ENCODE measurements at places on chromosomes 11 and 22.

DNA sequence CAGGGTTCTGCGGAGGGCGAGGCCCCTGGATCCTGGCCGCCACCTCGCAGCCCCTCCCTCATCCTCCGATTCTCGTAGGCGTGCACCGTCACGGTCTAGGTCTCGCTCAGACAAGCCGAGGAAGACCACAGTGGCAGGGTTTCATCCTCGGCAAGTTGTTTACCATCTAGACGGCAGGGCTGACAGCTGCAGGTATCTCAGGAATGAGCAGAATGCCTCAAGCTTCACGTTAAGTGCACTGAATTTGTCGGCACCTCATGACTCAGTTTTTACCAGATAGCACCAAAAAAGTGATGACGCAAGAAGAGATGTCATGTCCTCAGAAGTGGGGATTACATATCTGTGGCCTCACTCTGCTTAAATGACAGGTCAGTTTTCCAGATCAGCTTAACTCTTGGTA lies 35.1 kb downstream of the WT1 start:
- DNase-seq, result no peak

GRCh38 chr11:96738311-96738710 lies 348.5 kb downstream of the JRKL start:
- no peak for DNase-seq

DNA sequence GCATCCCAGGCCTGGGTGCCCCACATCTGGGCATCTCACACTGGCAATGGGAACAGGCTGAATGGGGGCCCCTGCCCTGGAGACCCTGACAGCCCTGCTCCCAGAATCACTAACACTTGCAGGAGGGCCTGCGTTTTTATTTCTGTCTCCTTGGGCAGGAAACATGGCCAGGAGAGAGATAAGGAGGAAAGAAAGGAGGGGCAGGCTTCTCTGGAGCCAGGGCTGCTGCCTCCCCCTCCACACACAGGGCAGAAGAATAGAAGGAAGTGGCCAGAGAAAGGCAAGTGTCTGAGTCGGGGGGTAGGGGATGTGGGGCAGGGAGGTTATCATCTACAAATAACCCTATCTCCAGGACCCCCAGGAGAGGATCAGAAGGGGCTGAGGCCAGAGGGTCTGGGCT lies 25.5 kb upstream of the TSPAN18 start:
- DNase-seq, result no peak

- DNase-seq, result no peak
These were observed 1.0 kb upstream of the SLC1A2 start for GRCh38 chr11:35420371-35420770.

DNA sequence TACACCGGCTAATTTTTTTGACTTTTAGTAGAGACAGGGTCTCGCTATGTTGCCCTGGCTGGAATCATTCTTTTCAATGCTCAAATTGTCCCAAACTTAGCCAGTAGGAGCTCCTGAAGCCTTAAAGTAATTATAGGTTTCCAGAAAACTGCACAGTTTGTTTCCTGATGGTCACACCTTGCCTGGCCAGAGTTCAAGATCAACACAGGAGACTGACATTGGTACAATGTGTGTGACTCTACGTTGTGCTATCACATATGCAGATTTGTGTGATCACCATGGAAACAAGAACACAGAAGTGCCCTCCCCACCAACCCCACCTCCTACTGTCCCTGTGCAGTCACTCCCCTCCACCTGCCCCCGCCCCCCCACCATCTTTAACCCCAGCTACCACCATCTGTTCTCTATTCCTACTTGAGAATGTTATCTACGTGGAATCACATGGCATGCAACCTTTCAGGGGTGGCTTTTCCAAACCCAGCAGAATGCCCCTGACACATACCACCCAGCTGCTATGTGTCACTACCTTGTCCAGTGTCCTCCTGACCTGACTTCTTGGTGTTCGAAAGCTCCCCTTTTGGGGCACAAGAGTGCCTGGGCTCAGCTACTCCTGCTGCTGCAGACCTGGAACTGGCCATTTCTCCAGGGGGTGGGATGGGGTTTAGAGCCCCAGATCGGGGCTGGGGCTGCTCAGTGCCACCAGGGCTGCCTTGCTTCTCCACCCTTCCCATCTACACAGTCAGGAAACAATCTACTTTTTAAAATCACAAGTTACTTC lies 6.1 kb upstream of the NAP1L4 start:
- no peak for DNase-seq

DNA sequence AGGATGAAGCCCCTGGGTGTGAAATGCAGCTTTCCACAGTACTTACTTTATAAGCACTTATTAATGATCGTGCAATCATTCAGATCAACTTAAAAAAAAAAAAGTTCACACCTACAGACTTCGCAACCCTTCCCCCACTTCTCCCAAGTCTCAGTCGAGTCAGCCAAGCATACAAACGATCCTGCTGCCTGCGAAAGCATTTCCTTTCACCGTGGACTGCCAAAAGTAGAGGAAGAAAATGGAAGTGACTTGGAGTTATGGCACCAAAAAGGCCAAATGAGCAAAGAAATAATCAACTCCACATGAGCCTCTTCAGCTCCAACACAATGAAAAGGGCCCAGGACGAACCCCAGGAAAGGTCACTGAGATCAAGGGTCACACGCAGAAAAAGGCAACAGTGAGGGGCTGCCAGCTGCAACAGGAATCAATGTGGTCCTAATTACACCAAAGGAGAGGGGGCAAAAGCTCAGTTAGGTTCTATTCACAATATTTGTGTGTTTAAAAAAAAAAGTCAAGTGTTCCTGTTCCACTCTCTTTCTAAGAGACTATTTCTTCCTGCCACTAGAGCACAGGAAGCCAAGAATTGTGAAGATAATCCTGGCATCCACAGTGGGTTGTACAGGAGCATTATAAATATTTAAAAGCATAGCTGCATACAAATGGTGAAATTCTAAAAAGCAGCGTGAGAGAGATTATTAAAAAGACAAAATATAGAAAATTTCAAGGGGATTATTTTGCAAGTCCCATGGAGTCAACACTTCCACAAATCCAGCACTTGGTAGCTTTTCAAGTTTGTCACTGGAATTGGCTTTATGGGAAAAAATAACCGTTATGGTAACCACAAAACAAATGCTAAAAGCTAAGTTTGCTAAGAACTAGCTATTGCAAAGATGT lies 28.4 kb downstream of the CDON start:
- no peak for DNase-seq

DNA sequence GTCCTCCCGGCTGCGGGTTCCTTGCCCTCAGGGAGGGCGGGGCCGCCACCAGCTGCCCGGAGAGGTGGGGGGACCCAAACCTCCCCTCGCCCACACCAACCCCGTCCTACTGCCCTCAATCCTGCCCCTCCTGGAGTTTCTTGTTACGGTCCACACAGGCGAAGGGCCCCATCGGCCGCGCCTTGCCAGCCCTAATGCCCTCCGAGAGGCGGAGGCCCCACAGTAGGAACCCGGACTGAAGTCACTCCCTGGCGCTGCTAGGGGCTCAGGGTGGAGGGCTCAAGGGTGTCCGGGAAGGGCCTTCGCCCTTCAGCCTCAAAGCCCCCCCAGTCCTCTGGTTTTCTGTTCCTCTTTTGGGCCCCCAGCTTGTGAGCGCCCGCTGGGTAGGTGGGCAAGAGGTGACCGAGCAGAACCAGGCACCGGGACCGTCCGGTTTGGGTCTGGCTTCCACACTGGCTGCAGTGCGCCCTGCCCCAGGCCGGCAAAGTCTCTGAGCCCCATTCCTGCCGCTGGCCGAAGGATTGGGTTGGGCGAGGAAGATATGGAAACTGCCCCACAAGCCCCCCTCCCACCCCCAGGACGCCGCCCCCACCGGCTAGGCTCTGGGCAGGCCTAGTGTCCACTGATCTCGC lies 24.5 kb downstream of the DUSP8 start:
- DNase-seq, result no peak

GRCh38 chr11:43135966-43136534 lies 175.7 kb upstream of the API5 start:
- no peak for DNase-seq
